ENCODE measurements at places on chromosomes 6 and 20.

GRCh38 chr6:14729129-14729871 is 516.6 kb upstream of the JARID2 start:
- no peak for DNase-seq

DNA sequence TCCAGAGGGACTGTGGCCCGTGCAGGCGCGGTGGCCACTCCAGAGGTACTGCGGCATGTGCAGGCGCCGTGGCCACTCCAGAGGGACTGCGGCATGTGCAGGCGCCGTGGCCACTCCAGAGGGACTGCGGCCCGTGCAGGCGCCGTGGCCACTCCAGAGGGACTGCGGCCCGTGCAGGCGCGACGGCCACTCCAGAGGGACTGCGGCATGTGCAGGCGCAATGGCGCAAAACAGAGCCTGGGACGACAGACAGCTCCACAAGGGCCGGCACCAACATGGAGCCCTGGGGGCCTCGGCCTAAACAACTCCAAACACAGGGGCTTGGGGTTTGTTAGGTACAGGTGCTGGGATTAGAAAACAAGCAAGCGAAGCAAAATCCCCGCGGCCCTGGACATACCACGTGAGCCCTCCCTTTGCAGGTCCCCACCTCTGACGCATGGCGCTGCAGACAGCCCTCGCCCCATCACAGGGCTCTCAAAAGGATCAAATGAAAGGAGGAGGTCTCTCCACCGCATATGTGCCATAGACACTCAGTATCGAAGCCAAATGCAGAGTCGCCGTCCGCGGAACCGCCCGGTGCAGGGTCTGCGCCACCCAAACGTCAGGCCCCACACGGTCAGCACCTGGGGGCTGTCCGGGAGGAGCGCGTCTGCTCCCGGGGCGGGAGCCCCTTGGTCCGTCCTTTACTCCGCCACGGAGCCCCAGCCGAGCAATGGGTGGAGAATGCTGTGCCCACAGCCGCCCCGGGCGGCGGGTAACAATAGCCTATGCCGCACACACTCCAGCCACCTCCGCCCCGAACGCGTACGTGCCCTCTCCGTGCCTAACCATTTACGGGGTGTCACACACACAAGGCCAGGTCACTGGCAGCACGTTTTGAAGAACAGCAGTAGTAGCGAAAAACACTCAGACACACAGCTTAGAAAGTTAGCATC is 85.7 kb downstream of the TAF4 start:
- no peak for DNase-seq

- DNase-seq = no peak
Observed at GRCh38 chr6:152093711-152094110, 286.2 kb downstream of the ESR1 start.

GRCh38 chr20:17712708-17713107 is 12.9 kb downstream of the BANF2 start:
- no peak for DNase-seq

DNA sequence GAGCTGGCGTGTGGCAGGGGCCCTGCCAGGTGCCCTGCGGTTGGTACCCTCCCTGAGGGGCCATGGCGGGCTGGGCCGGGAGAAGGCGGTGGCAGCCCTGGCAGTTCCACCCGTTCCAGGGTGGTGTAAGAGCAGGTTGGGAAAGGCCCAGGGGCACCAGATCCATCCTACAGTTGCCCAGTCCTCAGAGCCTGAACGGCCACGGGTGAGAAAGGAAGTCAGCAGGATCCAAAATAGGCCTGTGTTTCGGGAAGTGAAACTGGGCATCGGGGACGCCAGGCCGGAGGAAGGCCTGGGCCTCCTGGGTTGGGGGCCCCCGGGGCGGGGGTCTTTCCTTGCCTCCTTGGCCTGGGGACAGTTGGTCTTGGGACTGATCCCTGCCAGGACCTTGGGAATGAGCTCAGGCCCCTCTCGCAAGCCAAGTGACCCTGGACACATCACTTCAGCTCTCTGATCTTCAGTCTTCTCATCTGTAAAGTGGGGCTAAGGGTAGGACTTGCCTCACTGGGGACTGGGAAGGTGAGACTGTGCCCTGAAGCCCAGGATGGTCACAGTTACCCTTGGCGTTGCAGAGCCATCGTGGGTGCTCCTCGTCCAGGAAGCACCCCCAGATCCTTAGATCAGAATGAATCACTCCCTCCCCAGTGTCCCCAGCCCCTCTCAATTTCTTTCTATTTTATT is 18.1 kb upstream of the NOL4L start:
- no peak for DNase-seq

- DNase-seq = no peak
Observed at GRCh38 chr6:168396561-168396960, 44.4 kb upstream of the SMOC2 start.

DNA sequence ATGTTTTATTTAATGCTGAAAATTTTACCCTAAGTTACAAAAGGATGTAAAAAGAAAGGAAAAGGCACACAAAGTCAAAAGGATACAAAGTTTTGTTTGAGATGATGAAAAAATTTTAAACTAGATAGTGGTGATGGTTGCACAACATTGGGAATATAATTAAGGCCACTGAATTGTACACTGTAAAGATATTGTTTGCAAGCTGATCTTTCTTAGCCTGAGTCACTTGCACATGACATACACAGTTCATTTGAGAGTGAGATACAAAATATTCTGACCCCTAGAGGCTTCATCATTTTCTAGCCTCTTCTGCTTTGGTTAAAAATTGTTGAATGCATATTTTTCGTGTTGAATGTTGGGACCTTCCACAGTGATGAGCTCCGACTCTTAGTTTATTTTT is 462.6 kb downstream of the HDGFL1 start:
- no peak for DNase-seq

DNA sequence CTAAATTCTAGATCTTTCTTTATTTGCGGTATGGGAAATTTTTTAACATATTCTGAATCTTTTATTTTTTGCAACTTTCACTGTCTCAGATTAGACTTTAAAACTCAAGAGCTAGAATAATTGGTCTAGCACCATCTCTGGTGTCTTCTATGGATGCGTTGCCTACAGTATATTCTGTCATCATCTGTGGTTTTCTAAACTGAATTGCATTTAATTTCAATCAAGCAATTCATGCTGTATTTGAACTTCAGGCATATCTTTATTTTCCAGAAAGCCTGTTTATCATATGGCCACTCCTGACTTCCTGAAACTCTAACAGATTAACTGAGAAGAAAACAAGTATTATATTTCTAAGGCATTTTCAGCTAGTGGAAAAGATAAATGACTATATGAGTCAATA is 281.6 kb downstream of the PLCB1 start:
- no peak for DNase-seq

DNA sequence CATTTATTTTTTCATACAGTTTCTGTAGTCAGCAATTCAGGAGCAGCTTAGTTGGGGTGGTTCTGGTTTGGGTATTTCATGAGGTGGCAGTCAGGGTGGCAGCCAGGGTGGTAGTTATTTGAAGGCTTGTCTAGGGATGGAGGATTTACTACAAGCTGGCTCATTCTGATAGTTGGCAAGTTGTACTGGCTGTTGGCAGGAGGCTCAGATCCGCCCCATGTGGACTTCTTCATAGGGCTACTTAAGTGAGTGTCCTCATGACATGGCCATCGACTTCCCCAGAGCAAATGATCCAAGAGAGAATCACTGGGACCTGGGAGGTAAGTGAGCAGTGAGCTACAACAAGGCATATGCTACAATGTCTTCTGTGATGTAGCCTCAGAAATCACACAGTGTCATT is 22.4 kb upstream of the CDKAL1 start:
- DNase-seq = no peak

GRCh38 chr6:69246983-69247382 is 549.8 kb downstream of the LMBRD1 start:
- DNase-seq = no peak

DNA sequence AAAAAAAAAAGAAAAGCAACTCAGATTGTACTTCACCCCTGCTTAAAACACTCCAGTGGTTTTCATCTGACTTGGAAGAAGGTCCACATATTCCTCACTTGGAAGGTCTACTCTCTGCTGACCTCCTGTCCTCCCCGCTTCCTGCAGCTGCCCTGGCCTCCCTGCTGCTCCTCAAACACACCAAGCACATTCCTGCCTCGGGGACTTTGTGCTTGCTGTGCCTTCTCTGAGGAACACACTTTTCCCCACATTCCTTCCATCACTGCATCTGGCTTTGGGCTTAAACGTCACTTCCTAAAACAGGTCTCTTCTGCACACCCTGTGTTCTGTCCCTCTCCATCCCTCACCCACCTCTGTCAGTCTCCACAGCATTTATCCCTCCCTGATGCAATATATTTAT is 4.9 kb upstream of the PDYN start:
- no peak for DNase-seq

DNA sequence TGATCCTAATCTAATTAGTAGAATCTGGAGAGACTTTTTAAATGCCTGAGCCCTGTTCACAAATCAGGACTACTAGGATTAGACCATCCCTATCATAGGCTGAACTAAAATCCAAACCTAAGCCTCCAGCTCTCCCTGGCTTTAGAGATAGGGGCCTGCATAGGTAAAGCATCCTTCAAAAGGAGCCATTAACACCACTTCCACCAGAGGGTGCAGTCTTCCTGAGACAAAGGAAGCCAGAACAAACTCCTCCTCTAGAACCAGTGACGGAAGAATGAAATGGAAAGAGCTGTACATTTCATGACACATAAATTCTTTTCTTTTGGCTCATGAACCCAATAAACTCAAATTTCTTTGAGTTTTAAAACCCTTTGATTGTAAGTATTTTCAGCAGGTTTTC is 291.2 kb upstream of the ADGRB3 start:
- peak; percentile 62 for DNase-seq

DNA sequence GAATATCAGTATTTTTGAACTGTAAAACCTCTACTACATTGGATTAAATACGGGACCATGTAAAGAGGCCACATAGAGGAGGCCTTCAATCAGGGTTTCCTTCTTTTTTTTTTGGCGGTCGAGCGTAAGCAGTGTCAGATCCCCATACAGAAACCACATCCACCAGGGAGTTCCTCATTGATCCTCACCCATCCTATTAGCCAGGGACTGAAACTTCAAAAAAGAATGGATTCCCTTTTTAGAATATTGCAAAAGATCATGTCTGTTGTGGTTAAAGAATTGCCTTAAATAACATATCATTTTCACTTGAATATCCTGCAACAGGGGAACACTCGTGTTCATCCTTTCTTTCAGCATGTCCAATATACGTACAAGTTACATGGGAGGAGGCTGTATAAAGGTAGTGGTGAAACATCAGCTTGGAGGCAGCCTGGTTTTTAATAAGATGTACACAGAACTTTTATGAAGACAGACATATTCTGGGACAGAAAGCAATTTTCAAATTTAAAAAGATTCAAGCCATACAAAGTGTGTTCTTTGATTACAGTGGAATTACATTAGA is 96.1 kb downstream of the PPP1R14C start:
- DNase-seq = no peak

GRCh38 chr6:148885136-148885865 is 138.5 kb downstream of the UST start:
- no peak for DNase-seq

DNA sequence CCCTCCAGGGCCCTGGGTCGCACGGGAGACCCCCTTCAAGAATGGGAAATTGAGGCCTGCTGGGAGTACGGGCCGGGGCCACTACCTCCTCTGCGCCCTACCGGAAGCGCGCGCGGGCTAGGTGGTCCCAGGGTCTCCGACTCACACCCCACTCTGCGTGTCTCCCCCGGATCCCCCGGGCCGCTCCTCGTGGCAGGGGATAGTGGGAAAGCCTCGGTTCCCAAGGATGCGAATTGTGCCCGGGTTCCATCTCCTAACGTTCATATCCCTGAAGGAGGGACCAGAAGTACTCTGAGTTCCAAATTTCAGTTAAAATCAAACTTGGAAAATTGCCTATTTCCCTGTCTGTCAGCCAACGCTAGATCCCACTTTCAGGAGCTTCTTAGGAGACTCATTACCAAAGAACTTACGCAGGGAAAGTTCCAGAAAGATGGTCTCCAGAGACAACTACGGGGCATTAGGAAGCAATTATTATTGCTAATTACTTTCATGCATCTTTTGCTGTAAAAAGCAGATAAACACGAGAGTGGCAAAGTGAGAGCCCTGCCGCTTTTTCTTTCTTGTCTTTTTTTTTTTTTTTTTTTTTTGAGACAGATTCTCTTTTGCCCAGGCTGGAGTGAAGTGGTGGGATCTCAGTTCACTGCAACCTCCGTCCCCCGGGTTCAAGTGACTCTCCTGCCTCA is 858 bp downstream of the FAM83D start:
- peak; percentile 30 for DNase-seq

GRCh38 chr20:58146081-58146745 is 82.2 kb downstream of the ANKRD60 start:
- DNase-seq = no peak

DNA sequence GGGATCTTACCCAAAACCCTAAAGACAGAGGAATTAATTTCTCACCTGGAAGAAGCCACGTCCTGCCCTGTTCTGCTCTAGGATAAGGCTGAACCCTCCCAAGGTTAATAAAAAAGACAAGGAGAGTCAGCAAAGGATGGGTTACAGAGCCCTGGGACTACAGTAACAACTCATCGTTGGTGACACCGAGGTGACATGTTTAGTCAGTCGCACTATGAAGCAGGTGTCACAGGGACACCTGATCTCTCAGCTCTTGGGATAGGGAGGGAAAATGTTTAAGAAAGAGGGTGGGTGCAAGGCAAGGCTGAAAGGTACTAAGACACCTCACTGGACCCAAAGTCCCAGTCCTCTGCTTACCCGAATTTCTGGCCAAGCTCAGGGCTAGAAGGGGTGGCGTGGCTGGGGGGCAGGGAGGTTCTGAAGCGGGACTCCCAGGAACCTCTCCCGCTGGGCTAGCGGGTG is 562 bp downstream of the MOCS1 start:
- DNase-seq = no peak

- DNase-seq = peak; percentile 72
Observed at GRCh38 chr6:26215585-26216358, 128.5 kb downstream of the HFE start.

GRCh38 chr6:8064638-8065518 is 689 bp upstream of the BLOC1S5 start:
- peak; percentile 50 for DNase-seq

GRCh38 chr6:72672906-72673305 is 51.0 kb downstream of the KCNQ5 start:
- no peak for DNase-seq

DNA sequence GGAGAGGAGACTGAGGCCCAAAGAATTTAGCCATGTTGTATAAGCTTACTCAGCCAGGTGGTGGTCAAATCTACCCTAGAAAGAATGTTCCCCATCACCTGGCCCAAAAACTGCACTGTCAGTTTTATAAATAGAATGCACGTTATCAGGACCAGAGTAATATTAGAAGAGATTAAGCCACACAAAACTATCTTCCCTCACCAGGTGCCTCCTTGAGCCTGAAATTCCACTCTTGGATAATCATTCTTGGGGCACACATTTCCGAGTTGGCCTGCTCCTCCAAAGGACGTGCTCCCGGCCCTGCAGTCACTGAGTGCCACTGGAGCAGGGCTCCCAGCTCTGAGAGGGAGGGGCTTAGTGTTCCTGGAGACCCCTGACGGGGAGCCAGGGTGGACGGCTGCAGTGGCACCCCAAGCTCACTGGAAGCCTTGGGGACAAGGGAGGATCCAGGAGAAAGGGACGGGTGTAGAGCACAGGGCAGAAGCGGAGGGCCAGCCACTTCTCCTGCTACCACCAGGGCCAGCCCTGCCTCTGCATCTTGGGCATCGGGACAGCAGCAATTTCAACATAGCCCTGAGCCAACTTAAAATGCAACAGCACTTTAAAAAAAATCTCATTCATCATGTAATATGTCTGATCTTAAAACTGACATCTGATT is 160.8 kb upstream of the QKI start:
- DNase-seq = no peak
